LHCN-M2 (cell line): ENCODE measurements at places on chromosomes 2 and 18. TPM values are rescaled to one million over a fixed set of nuclear protein-coding genes. Genes with fewer than 3 reads are reported as not detected.

DNA sequence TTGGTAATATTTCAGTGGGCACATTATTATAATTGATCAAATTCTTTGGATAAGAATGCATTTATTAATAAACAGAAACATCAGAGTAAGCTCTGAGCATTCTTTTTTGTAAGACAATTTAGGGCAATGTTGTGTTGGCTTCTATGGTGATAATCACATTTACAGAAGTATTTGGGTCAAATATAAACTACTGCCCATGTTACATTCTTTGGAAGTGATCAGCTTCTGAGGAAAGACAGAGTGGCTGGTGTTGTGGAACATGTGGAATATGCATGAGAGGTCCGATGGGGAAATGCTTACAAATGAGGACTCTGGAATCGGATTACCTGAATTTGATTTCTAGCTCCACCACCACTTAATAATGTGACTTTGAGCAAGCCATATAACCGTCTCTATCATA, 19.4 kb downstream of the SERPINB13 start:
- no peak for DNase-seq

XRCC5 gene
- total RNA-seq = 374 and 398 TPM in 2 replicates

DNA sequence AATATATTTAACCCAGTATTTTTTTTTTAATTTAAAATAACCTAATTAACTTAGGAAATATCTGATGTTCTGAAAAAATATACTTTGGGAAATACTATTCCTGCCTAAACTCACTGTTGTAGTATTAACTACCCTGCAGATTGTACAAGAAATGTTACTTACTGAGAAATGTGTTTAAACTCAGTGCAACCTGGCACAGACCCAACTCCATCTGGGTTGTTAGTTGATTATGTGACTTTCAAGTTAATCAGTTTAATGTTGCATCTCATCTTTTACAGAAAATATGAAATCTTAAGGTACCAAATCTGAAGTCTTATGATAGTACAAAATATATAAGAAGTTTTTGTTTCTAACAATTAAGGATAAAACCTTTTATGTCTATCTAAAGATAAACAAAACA, 27.3 kb downstream of the VAPA start:
- DNase-seq = no peak

GRCh38 chr2:8418721-8419120, 263.1 kb upstream of the ID2 start:
- DNase-seq = no peak

SCYGR8 gene
- not detected in 2 replicates for total RNA-seq

DNA sequence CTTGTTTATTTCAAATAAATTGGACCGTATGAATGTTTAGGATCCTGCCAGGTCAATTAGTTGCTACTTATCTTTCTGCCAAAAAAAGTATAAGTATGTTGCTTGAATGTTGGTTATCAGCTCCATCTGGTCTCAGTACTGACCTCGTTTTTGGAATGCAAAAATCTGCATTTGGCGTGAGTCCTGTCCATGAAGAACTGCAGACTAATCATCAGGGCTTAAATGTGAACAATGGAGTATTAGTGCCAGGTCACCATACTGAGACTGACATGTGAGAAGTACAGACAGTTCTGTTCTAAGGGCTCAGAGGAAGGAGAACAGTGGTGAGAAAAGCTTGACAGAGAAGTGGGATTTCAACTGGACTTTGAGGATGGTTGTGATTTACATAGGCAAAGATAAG, 393.1 kb upstream of the SLC14A2 start:
- DNase-seq = no peak

DNA sequence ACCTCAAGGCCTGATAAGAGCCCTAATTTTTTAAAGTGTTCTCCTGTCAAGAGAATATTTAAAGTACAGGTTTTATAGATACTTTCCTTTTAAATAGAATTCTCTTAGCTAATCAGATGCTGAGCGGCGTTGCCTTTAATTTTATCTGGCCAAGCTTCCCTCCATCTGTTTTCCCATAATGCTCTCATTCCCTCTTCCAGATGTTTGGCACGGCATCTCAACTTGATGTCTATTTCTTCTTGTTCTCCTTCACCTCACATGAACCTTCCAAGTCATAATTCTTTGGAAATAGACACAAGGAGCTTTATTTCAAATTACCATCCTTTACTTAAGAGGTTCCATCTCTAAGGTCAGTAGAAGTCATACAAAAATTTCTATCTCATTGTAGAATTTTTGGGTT, 76.1 kb upstream of the CPO start:
- no peak for DNase-seq

DNA sequence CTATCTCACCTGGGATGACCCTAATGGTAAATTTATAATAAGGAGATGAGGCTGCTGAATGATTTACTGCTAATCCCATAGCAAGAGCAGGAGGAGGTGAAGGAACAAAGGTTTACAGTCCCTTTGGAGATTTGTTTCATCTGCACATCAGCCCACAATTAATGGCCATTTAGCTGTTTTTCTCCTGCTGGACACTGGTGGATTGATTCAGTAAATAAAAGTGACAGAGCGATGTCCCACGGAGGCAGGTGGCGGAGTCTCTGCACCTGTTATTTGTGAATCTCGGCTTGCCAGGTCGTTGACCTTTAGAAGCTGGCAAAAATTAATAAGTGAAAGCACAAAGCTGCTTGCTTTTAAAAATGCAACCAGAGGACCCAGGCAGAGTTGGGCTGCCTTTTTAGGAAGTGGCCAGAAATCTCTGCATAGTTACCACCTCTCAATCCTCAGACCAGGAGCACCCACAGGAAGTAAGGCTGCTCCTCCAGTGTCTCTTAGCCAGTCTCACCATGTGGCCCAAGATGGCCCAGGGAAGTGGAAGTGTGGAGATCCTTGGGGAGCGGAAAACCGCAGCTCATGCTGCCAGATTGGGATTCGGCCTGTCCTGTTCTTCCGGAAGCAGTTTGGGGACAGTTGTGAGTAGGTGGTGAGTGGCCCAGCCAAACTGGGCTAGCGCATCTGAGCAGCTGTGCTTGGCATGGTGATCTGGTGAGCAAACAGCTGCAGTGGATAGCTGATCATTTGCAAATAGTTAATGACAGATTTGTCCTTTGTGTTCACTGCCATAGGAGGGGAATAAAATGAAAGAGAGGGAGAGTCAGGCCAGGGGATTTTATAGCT, 1005.7 kb upstream of the PIK3C3 start:
- peak; percentile 26 for DNase-seq

DNA sequence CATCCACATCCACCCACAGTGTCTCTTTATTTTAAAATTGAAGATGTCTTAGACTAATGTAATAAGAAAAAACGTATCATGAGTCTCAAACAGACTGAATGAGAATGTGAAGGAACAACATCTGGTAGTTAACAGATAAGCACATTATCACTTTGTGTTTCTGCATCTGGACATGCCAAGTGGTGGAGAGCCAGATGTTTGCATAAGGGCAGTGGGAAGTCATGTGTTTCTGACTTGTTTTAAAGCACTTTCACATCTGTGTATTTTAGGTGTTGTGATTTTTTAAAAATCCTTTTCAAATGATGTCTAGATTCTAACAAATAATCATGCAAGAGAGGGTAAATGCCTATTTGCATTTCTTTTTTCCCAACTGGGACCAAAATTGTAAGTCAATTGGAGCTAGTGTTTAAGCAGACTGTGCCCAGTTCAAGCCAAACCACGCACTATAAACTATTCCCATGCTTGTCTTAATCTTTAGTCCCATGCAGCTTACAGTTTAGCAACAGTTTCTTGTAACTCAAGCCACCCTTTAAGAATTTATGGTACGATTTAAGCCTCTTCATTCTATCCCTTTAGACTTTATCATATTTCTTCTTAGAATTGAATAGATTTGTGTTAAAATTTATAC, 272.7 kb upstream of the DOK6 start:
- DNase-seq = no peak

- no peak for DNase-seq
These were observed 117.6 kb upstream of the CXCR4 start for GRCh38 chr2:136235546-136235945.

DNA sequence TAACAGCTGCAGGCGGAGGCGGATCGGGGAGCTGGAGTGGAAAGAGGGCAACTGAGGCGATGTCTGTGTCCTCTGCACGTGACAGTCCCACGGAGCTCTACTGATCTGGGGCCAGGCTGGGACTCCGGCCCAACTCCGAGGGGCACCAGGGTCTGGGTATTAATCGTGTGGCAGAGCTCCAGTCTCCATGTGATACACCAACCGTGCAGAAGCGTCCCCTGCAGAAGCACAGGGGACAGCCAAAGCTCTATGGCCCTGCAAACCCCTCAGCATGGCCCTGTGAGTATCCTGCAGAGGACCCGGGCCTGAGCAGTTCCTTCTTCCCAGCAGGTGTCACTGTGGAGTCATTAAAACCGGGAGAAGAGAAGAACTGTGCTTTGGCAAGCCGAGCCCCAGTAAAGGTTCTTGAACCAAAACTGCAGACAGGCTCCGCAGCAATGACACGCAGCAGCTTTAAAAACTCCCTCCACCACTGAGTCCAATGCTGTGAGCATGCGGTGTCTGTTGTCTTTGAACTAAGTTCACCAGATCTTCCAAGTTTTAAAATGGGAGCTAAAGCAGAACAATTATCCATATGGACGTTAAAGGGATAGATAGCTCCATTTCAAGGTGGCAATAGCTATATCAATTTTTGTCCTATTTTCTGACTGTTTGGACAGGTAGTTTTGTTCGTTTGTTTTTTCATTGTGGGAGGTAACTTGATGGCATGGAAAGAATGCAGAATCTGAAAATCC, 79.4 kb downstream of the TMEM182 start:
- DNase-seq = peak; percentile 44
